Eye (tissue), 1 donor: ENCODE measurements at places on chromosomes 16 and 17.

- DNase-seq: no peak
These were observed 192.2 kb upstream of the CDH11 start for GRCh38 chr16:65313936-65314626.

GRCh38 chr16:71781741-71782140, 26.9 kb downstream of the AP1G1 start:
- DNase-seq: no peak

- peak; percentile 97 for DNase-seq
These were observed at the start of gene TBL3 for GRCh38 chr16:1971796-1972489. Gene TBL3, plus strand, starts transcription at chr16:1972053. Its CDS starts 112 bp downstream, at chr16:1972165.

DNA sequence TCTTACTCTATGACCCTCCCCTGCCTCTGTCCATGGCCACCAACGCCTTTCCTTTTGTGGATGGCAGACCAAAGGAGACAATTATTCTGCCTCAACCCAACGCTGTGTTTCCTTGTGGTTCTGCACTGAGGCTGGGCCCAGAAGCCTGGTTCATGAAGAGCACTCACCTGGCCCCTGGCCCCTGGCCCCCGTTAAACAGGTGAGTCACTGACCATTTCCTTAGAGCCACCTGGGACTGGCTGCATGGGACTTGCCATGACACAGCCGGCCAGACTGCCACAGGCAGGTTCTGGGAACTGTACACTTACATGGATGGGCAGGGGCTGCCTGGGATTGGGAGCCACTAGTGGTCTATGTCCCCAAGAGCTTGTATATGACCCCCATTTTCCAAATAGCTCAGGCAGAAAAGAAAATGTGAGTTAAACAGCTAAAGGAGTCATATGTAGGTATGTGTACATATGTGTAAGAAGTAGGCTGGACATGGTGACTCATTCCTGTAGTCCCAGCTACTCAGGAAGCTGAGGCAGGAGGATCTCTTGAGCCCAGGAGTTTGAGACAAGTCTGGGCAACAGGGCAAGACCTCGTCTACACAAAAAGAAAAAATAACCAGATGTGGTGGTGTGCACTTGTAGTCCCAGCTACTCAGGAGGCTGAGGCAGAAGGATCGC, 181.9 kb upstream of the CACNG5 start:
- DNase-seq: no peak

GRCh38 chr17:80718428-80718827, 173.8 kb downstream of the RPTOR start:
- DNase-seq: peak; percentile 37

GRCh38 chr16:2238150-2238837, 2.0 kb downstream of the DNASE1L2 start:
- no peak for DNase-seq

DNA sequence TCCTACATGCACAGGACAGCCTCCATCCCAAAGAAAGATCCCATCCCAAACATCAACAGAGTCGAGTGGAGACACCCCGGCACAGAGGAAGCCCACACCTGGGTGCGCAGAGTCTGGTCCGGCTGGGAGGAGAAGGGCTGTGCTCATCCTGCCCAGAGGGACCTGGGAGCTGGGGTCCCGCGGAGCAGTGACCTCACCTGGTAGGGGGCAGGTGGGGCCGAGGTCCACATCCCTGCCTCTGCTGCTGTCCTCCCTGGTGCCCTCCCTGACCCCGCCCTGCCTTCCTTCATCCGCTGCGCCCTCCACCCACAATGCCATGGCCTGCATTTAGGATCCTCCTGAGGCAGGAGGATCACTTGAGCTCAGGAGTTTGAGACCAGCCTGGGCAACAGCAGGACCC, 2.9 kb downstream of the C16orf90 start:
- no peak for DNase-seq

DNA sequence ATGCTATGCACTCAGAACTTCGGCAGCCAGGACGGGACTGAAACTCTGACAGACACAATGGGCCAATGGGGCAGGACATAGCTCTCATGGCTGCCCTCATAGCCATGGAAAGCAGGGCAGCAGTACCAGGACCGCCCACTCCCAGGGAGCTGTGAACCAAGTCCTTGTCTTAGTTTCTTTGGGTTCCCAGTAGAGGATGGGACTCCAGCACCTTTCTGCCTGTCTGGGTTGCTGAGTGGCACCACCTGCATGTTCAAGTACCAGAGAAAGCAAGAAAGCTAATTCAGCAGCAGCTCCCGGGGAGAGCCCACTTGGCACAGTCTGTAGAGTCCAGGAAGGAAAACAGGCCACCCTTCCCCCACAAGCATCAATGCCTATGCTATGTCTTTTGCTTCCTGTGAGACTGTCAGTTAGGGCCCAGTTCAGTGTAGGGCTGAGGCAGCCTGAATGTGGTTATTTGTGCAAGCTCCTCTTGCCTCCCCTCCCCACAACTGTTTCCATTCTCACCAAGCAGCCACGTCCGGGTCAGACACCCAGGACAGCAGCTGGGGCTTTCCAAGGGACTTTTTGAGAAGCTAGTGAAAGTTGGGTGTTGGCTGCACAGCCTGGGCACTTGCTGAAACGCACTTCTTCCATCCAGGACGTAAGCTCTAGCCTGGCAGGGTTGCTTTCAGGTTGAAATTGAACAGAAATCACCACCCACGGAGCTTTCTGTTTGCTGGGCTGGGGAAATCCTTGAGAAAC, 7.8 kb downstream of the SUPT4H1 start:
- no peak for DNase-seq

DNA sequence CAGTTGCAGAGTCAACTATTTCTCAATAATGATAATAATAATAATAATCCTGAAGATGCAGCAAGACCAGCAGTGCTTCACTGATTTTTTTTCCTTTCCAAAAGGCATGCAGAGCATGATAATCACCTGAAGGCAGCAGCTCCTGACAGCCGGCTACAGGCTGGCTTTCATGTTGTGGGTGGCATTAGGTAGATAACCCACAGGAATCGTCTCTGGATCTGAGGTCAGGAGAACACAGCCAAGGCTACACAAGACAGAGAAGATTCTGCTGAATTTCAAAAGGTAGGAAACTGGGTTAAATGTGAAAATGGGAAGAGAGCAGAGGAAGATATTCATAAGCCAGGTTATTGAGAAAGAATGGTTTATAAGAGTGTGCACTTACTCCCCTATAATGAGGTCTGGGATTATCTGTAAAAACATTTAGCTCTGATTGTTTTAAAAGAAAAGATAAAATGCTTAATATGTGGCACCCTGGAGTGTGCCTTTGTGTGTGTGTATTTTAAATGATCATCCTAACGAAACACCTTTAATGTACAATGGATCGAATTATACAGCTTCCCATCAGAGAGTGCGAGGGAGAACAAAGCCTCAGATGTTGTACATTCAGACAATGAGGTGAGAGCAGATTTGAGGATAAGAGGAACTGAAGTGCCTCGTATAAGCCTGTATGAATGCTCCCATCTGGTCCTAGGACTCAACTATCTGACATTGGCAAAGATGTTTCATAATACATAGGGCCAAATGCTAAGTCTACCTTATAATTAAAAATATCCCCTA, 273.1 kb downstream of the PHKB start:
- DNase-seq: peak; percentile 26

DNA sequence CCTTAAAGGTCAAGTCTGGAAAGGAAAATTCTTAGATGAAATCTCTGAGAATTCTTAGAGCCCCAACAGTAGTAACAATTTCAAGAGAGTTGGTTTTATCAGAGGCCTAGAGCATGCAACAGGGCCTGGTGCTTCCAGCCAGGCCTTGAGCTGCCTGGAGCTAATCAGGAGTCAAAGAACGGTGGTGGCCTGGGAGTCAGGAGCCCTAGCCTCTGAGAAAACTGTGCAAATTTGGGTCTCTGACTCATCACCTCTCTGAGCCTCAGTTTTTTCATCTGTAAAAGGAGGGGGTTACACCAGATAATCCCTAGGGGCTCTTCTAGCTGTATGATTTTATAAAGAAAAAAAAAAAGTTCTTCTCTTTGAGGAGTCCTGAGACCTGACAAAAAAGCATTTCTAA, 227.3 kb upstream of the RPL38 start:
- DNase-seq: no peak

DNA sequence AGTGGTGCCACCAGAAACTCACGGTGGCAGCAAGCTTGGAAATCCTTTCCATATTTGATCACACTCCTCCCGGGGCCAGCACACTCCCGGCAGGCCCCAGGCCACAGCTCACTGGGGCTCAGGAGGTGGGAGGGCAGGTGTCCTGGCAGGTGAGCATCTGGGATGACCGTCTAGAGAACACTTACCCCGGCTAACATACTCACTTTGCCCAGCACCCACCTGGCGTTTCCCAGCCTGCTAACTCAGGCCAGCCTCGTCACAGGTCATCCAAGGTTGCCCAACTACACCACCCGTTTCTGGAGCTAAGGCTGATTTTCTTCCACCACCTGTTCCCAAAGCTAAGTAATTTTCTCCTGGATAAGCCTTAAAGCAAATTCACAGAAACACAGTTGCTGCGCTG, 24.9 kb downstream of the FBXO31 start:
- DNase-seq: no peak

- DNase-seq: no peak
These were observed 16.0 kb downstream of the FMNL1 start for GRCh38 chr17:45237686-45238085.

- DNase-seq: no peak
These were observed 78.4 kb downstream of the ZNF778 start for GRCh38 chr16:89295915-89296314.

GRCh38 chr16:74896389-74897370, 88.2 kb downstream of the WDR59 start:
- DNase-seq: no peak

GRCh38 chr17:49993423-49994060, 1.5 kb downstream of the DLX3 start:
- DNase-seq: peak; percentile 65

- peak; percentile 13 for DNase-seq
These were observed 20.8 kb upstream of the RNPS1 start for GRCh38 chr16:2288726-2289125.

GRCh38 chr16:30622455-30623032, 12.4 kb upstream of the ZNF689 start:
- no peak for DNase-seq

DNA sequence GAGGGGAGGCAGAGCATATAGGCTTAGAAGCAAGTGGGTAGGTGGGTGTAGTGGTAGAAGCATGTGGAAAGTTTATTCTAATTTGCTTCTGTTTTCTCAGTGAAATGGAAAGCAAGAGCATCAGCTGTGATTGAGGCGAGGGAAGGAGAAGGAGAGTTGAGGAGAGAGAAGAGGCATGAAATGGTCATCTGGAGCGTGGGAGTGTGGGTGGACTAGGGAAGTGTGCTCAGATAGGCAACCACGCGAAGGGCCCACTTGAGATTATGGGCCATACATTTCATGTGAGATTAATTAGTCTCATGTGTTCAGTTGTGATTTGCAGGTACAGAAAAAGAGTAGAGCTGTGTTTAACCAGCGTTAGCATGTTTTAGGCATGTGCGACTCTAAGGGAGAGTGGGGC, 20.8 kb upstream of the CDC6 start:
- no peak for DNase-seq

DNA sequence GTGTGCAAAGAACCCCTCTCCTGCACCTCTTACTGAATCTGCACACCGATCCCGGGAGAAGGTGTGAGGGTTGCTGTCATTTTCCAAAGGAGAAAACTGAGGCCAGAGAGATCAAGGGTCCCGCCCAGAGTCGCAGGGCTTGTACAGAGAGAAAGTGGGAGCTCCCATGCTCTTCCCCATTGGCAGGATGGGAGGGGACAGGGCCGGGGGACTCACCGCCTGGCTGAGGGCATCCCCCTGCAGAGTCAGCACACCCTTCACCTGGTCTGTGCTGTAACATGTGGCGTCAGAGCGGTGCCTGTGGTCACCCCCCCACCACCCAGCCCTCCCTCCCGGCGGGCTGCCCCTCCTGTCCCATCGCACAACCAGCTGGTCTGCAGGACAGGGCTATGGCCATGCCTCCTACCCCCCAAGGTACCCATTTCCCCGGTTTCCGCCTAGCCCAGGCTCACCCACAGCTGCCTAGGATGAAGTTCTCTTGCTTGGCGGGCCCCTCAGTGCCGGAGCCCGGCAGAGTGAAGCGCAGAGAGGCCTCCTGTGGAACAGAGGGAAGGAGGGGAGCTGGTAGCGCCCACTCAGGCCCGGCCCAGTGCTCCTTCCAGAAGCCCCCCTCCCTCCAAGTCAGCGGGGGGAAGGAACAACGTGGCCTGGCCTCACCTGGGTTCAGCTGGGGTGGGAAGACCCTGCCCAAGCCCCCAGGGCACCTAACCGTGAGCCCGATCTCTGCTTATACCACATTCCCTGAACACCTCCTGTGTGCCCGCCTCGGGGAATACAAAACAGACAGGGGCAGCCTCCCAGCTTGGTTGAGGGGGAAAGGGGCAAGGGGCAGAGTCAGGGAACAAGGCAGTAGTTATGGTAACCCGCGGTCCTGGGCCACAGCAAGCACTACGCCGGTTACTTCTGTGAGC, 1.1 kb downstream of the ROGDI start:
- no peak for DNase-seq

DNA sequence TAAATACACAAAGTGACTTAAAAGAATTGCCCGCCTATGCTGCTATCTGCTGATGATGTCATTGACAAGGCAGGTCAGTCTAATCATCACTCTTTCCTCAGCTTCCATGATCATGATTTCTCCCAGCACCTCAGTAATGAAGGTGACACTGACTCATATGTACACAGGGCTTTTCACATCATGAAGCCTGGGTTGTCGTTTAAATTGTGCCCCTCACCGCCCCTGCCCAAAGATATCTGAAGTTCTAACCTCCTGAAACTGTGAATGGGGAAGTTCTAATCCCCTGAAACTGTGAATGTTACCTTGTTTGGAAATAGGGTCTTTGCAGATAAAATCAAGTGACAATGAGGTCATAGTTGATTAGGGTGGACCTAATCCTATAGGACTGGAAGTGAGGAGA, 17.4 kb upstream of the GPRC5C start:
- DNase-seq: no peak

DNA sequence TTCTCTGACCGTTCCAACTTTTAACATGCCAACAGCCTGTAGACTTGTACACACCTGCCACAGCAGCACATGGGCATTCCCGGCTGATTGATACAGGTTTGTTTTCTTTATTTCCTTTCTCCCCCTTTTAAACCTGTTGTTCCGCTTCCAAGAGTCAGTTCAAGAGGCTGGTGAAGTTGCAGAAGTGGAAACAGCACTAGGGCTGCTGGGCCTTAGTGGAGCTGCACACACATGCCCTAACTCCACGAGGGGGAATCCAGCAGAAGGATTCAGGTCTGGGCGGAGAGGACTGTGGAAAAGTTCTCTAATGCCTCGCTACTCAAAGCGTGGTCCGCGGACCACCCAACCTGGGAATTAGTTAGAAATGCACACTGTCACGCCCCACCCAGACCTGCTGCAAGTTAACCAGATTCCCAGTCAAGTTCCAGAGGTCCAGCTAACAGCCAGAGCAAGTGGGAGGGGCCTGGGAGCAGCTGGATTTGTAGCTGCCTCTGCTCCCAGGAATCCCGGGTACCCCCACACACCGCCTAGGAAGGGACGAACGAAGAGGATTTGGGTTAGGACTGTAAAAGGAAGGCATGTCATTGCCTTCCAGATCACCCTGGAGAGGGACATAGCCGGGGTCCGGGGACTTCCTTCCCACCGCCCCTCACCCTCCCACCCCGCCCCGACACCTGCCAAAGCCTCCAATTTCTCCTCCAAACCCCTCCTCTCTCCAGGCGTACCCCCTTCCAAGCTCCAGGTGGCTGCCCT, 542 bp downstream of the SLC39A11 start:
- peak; percentile 33 for DNase-seq

- DNase-seq: no peak
These were observed 56.1 kb downstream of the ARSG start for GRCh38 chr17:68347380-68347779.

GRCh38 chr17:59219992-59220327, 351 bp upstream of the GDPD1 start:
- DNase-seq: no peak
